ENCODE measurements at places on chromosomes 2 and 18.
A peak's percentile ranks its signal among the peaks of the same experiment; 100 is the strongest.

DNA sequence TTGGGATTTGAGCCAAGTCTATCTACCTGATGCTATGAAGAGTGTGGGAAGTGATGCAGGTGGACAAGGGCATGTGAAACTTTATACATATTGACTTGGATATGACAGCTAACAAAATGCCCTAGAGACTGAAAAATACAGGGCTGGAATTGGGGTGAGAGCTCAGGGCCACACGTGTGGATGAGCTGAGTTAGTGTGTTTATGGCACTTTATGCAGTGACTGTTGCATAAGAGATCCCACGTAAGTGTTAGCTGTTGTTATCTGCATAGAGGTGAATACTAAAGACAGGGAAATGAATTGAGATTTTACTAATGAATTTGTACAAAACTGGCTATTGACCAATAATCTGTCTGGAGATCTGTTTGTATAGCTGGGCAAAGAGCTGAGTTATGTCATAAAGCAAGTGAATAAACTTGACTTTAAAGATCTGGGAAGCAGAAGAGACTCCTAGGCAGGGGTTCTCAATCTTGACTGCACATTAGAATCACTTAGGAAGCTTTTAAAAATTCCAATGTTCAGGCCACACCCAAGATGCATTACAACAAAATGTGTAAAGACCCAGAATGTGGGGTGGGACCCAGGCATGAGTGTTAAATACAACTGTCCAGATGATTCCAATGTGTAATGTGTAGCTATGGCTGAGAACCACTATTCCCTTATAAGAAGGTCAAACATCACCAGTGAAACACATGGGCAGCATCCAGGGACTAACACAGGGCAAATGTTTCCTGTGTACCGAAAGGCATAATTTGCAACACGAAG is 74.2 kb upstream of the STK17B start:
- no peak for DNase-seq

- DNase-seq = no peak
Observed at GRCh38 chr2:241003369-241003768, 5.0 kb downstream of the SNED1 start.

DNA sequence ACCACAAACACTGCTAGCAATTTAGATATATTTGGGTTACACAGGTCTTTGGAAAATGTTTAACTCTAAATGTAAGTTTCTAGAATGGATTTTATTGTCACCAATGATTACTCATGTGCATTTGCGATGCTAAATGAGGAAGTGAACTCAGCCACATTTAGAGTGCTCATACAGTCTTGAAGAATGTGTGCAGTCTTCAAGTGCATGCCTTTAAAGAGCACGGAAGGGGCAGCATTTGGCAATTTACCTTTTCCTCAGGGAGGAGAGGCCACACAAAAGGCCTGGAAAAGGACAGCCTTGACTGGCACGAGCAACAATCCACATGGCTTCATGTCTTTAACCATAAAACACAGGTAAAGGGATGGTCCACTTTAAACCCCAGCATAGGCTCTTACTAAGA is 78.5 kb upstream of the STK17B start:
- no peak for DNase-seq

GRCh38 chr2:8589721-8590120 is 92.1 kb upstream of the ID2 start:
- DNase-seq = no peak

DNA sequence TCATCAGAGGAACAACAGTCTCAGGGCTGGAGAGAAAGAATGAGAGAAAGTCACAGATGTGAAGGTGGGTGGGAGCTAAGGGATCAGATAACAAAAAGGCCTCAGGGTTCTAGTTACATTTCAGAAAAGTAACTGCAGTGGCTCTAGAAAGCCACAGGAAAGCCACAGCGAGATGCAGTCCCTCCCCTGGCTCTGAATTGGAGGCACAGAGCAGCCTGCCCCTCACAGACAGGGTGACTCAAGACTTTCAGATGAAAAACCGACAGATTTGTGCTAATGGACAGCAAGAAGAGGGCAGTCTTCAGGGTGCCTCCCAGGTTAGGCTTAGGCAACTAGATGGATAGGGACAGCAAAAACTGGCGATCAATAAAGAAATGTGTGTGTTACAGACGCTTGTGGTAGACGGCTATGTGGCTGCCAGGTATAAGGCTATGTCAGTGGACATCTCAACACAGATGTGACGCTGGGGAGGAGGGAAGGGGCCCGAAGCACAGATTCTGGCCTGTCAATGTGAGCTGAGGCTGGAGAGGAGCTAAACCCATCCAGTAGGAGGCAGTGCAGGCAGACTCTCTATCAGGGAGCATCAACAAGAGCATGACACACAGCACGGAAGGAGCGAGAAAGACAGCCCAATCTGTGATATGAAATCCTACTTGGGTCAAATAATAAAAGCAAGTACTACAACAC is 26.2 kb downstream of the UNC50 start:
- no peak for DNase-seq

DNA sequence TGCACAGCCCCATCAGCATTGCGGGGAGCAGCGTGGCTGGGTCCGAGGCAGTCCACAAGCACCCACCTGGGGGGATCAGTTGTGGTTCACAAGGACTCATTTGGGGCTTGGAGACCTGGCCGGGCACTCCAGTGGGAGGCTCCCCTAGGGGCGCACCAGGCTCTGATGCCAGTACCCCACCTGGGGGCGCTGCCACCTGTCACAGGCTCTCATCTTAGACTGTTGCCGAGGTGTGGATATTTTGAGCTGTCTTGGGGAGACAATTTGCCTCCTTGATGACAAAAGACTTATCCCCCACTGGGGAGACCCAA is 3.0 kb downstream of the ADRA2B start:
- DNase-seq = no peak

DNA sequence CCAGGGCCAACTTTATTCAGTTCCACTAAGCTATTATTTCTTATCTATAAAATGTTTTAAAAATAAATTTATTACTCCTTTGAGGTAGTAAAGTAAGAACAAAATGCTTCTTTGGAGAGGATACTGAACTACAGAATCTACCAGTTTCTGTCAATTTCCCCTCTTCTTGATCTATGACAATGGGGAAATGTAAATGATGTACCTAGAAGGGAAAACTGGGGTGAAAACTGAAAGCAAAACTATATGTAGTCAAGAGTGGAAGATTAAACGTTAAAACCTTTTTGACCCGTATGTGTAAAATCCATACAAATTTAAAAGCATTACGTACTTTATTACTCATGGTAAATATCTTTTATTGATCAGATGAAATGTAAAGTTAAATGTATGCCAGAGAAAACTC is 1287.8 kb upstream of the TMEFF2 start:
- no peak for DNase-seq

GRCh38 chr2:240149943-240150784 is 9.7 kb upstream of the OTOS start:
- DNase-seq = peak; percentile 32

GRCh38 chr2:222733846-222734702 is 62.6 kb downstream of the MOGAT1 start:
- no peak for DNase-seq

All from substantia nigra (tissue), 51 donors.